Effector memory CD8-positive, alpha-beta T cell (primary cell): ENCODE measurements at places on chromosomes 11 and 22.

GRCh38 chr11:45899448-45900174 is 7.5 kb downstream of the FREY1 start:
- DNase-seq: peak; percentile 71

GRCh38 chr11:21965221-21965620 is 227.7 kb upstream of the ANO5 start:
- no peak for DNase-seq

- DNase-seq: no peak
Observed at GRCh38 chr22:44204739-44205515, 24.2 kb downstream of the PARVG start.

DNA sequence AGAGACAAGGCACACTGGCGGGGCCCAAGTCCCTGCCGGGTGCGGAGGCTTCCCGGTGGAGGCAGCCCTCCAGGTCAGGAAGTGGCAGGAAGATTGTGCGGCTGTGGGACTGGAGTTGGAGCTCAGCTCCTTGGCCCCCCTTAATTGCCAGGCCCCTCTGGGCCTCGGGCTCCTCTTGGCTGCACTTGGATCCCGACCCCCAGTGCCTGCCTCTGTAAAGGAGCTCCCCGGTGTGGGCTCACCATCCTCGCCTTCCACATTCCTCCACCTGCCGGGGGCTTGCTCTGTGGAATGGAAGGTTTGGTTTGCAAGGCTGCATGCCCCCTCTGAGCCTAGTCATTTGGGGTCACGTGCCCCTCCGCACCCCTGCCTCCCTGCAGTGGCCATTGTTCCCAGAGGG is 38.1 kb upstream of the COMT start:
- DNase-seq: no peak

DNA sequence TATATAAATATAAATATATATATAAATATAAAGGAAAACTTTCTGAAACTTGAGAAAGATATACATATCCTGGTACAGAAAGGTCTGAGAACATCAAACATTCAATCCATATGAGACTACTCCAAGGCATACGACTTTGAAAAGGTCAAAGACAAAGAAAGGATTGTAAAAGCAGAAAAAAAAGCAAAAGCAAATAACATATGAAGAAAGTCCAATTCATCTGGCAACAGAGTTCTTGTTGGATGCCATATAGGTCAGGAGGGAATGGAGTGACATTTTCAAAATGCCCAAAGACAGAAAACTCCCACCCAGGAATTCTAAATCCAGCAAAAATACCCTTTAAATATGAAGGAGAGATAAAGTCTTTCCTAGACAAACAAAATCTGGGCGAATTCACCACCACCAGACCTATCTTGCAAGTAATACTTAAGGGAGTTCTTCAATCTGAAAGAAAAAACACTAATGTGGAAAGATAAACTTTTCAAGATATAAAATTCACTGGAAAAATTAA is 42.3 kb upstream of the MRPL17 start:
- no peak for DNase-seq

- no peak for DNase-seq
Observed at GRCh38 chr22:40666151-40666848, 13.0 kb upstream of the MCHR1 start.
